SW 1271 (cell line): ENCODE measurements at places on chromosomes 4 and X.
A peak's percentile ranks its signal among the peaks of the same experiment; 100 is the strongest.

DNA sequence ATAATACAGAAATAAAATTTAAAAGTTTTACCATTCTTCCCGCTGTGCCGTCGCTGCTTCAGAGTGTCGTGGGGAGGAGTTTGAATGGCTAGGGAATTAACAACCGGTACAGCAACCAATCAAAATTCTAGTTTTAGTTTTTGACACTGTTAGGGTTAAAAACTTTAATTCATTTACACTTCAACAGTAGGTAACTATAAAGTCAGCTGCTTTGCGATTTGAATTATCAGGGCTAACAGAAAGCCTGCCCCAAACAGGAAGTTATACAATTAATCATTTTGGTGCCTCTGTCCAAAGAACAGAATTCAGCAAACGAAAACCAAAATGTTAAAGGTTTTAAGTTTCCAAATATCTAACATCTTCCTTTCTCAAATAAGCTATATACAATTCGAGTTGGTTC, 2.3 kb downstream of the HNRNPD start:
- DNase-seq, result no peak

GRCh38 chrX:122565952-122566351, 618.1 kb upstream of the GRIA3 start:
- DNase-seq, result peak; percentile 25

GRCh38 chrX:123884809-123885408, 25.1 kb downstream of the XIAP start:
- DNase-seq, result no peak

DNA sequence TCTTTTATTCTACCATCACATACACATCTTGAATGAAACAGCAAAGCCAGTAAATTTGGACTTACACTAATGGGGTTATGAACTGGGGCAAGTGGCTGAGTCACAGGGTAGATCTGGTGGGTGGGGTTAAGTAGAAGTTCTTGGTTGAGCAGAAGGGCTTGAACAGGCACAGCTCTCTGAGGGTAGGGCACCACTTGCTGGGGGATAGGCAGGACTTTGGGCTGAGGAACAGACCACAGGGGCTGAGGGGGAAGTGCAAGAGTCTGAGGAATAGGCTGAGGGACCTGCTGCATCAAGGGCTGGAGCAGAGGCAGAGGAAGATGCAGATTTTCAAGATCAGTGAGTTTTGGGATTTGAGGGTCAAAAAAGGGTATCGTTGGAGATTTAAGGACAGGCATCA, 8.3 kb downstream of the CSN2 start:
- DNase-seq, result no peak

DNA sequence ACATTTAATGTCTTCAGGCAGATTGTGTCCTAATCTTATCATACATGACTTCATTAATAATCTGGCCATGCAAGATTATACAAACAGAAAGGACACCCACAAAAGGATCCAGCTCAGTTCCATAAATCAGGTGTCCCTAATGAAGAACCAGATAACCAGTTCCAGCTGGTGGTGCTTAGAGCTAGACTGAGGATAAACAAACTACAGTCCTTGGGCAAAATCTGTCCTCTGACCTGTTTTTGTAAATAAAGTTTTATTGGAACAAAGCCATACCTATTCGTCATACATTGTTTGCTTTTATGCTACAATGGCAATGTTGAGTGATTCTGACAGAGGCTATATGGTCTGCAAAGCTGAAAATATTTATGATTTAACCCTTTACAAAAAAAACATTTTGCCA, 199.5 kb downstream of the MID1IP1 start:
- no peak for DNase-seq

GRCh38 chr4:157674699-157675098, 454.2 kb downstream of the GRIA2 start:
- DNase-seq, result no peak

DNA sequence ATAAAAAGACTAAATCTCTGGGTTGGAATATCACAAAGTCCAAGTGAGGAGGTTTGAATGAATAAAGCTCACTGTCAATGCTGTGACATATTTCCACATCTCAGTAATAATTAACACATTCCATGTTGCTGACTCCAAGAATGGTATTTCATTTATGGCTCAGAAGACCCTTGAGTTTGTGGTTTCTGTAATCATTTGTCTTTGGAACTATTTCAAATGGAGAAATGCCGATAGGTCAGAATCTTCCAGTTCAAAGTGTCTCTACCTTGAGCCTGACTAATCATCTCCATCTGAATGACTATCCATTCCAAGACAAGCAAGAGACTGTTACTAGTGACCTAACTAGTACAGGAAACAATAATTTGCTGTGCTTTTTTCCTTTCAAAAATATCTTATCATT, 24.2 kb upstream of the SLC2A9 start:
- peak; percentile 30 for DNase-seq

GRCh38 chr4:170743633-170744032, 653.9 kb upstream of the AADAT start:
- no peak for DNase-seq

DNA sequence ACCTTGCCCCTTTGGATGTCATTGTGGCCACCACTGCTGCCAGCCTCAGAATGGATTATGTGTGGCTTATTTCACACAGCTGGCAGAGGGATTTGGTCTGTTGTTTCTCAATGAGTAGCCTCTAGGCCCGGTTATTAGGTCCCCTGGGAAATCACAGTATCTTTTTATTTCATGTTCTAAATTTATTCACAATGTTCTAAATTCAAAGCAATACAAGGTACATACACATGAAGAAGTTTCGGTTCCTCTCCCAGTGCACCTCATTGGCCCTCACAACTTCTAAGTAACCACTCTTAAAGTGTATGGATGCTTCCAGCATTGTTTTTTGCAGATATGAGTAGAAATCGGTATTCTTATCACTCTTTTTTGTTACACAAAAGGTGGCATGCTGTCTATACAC, 262.7 kb downstream of the RCHY1 start:
- no peak for DNase-seq

DNA sequence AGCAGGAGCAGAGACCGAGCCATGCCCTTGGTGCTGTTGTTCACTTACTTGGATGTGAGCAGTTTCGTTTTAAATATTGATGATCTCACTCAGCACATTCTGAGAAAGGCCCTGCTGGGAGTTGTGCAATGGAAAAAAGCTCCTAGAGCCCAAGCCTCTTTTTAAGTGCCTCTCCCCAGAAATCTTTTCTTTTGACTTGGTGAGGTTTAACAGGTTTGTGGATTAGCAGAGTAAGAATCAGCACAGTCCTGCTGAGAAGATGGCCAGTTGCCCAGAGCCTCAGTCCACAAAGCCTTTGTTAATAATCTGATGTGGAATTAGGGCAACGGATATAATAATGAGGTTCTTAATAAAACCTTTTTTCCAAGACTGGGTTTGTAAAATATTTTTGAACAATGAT, 157.5 kb upstream of the ATP6AP2 start:
- no peak for DNase-seq

DNA sequence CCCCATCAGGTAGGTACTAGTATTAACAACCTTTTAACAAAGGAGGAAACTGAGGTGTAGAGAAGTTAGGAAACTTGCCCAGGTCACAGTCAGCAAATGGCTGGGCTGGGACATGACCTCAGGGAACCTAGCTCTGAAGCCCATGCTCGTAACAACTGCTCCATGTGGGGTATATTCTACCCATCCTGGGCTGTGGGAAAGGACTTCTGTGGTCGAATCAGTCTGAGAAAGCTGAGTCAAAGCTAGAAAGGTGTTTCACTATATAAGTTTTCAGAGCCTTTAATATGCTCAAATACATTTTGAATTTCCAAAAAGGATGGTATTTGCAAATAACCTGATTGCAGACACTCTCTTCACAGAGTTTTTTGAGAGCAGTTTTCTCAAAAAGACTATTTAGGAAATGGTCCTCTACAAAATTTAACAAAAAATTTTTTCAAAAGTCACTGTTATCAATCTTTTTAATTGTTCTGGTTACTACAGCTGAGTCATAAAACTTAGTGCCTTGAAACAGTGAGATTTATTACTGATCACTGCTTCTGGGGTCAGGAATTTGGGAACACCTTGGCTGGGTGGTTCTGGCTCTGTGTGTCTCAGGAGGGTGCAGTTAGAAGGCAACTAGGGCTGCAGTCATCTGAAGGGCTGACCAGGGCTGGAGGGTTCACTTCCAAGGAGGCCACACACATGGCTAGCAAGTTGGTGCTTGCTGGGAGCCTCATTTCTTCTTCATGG, 53.6 kb downstream of the NSG1 start:
- no peak for DNase-seq

GRCh38 chr4:19844446-19844845, 407.3 kb upstream of the SLIT2 start:
- DNase-seq, result no peak

- DNase-seq, result no peak
Observed at GRCh38 chrX:41198410-41198809, 113.2 kb downstream of the USP9X start.

DNA sequence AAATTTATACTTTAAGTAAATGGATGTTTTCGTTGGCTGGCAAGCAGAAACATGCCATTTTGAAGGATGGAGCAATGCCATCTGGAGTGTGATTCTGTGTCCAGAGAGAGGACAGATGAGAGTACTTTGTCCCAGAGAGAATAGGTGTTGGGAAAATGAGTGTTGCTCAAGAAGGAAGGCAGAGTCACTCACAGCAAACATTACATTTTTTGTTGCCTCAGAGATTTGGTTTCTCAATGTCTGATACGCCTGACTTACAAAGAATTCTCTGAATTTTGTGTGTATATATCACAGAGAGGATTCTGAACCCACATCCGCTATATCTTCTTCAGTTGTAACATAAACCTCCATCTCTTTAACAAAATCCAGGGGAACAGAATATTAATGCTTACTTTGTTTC, 102.8 kb upstream of the PCDH18 start:
- DNase-seq, result no peak

DNA sequence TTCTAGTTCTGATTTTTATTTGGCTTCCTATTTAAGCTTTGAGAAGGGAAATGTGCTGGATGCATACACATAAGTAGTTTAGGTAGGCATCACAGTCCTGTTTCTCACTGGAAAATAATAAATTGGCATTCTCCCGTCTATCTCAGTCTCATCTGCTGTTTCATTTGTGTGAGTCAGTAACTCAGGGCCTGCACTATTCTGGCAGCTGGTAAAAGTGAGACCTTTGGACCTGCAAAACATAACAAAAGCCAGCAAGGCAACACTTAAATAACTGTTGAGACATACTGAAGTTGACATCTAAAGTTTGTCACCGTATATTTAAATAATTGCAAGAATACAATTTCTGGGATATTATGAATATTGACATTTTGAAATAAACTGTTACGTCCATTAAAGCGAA, 8.6 kb upstream of the UBQLN2 start:
- DNase-seq, result no peak

GRCh38 chr4:182179105-182179504, 64.1 kb upstream of the TENM3 start:
- DNase-seq, result no peak

DNA sequence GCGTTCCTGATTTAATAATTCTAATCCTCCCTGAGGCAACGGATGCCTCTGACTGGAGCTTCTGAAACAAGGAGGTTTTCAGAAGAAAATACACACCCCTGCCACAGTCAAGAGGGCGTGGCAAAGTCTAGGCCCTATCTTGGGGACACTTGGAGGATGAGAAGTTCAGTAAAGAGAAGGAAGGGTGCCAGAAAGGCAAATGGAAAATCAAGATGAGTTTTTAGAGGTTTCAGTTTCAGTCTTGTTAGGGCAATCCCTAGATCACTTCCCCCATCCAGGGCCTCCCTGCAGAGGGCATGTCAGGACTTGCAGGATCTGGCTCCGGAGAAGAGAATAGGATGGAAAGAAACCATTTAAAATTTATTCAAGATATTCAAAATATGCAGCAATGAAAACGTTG, 28.5 kb upstream of the FGF2 start:
- no peak for DNase-seq

- no peak for DNase-seq
Observed at GRCh38 chrX:132165651-132166050, 37.8 kb upstream of the FRMD7 start.

- no peak for DNase-seq
Observed at GRCh38 chrX:10660171-10660570, 39.8 kb upstream of the MID1 start.

- no peak for DNase-seq
Observed at GRCh38 chr4:182776376-182777105, 140.6 kb downstream of the DCTD start.

DNA sequence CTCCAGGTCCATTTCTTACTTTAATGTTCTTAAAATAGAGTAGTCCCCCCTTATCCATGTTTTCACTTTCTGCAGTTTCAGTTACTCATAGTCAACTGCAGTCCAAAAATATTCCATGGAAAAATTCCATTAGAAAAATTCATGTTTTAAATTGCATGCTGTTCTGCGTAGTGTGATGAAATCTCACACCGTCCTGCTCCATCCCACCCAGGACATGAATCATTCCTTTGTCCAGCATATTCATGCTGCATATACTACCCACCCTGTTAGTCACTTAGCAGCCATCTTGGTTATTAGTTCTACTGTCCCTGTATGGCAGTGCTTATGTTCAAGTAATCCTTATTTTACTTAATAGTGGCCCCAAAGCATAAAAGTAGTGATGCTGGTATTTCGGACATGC, 5.4 kb upstream of the PDLIM5 start:
- DNase-seq, result no peak

GRCh38 chrX:155962906-155963305, 34.6 kb upstream of the IL9R start:
- no peak for DNase-seq

DNA sequence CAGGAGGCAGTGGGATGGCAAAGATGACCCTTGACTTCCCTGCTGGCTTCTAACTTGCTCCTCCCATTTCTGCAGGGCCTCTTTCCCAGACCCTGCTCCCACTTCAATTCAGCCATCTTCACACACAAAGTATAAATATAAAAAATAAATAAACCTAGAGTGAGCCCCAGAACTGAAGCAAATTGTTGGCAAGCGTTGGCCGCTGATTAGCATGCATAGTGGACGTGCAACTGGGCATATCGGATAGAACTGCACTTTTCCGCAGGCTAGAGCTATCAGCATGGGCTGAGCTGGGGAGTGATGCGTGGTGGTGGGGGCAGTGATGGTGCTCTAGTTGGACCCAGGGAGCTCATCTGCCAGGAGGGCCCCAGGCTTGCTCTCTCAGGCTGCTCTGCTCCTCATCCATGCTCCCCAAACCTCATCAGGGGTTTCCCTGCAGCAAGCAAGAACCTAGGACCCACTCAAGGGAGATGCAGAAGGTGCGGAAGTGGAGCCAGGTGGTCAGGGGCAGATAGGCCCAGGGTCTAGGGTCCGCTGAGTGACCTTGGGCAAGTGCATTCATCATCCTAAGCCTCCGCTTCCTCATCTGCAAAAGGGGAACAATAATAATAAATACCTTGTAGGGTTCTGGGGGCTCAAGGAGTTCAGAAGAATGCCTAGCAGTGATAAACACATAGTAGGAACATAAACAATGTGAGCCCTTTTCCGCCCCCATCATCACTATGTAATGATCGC, 146.8 kb upstream of the PJA1 start:
- no peak for DNase-seq

- DNase-seq, result no peak
Observed at GRCh38 chr4:40327340-40327739, 7.8 kb upstream of the CHRNA9 start.
